ENCODE measurements at places on chromosomes 7 and 10.

- DNase-seq: no peak
Measured at GRCh38 chr10:12499076-12499986, 150.0 kb downstream of the CAMK1D start.

DNA sequence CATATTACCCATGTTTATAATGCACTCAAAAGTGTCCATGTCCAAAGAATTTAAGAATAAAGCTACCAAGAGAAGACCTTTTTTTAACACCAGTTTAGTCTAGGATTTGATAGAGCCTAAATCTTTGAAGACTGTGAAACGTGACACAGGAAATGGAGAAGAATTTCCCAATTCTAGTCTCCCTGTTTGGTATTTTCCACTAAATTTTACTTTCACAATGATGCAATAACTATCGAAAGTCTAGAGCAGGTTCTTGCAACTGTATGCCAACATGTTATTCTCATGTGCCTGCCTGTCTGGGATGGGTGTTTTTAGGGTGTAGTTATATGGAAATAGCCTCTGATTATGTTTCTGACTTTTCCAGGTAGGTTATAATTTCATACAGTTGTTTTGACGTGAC is 6.9 kb upstream of the MXI1 start:
- DNase-seq: no peak

GRCh38 chr7:92723205-92723604 is 113.2 kb downstream of the CDK6 start:
- no peak for DNase-seq

GRCh38 chr10:117165538-117166417 is 27.7 kb upstream of the VAX1 start:
- DNase-seq: no peak

DNA sequence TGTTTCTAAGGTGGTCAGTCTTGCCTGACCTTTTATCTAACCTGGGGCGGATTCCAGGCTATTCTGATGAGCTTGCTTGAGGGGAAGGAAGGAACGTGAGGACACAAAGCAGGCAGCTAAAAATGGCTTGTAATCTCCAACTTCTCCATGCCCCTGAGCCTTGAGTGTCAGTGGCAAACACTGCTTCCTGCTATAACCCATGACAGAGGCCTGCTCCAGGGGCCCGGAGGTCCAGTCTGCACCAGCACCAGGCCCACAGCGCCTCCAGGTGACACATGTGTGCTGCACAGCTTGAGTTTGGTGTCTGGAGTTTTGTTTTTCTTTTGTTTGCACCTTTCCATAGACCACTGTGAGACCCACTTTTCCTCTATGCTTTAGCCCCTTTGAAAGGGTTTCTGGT is 207.9 kb downstream of the PAXIP1 start:
- no peak for DNase-seq
